ENCODE measurements at places on chromosomes 7 and 10. TPM values are rescaled to one million over a fixed set of nuclear protein-coding genes. Genes with fewer than 3 reads are reported as not detected.

COMMD3 gene
- 47.4 TPM for total RNA-seq

UCN3 gene
- not detected for total RNA-seq

ADRB1 gene
- 2.1 TPM for total RNA-seq

LAMB1 gene
- total RNA-seq, result 235 TPM

RBP4 gene
- not detected for total RNA-seq

BLNK gene
- not detected for total RNA-seq

BHLHA15 gene
- total RNA-seq, result 0.27 TPM

CYP3A4 gene
- total RNA-seq, result not detected

BMI1 gene
- 15.6 TPM for total RNA-seq
